Fibroblast of villous mesenchyme (primary cell): ENCODE measurements at places on chromosomes 1 and 21.

- DNase-seq, result no peak
Observed at GRCh38 chr1:50335036-50335435, 88.2 kb downstream of the DMRTA2 start.

DNA sequence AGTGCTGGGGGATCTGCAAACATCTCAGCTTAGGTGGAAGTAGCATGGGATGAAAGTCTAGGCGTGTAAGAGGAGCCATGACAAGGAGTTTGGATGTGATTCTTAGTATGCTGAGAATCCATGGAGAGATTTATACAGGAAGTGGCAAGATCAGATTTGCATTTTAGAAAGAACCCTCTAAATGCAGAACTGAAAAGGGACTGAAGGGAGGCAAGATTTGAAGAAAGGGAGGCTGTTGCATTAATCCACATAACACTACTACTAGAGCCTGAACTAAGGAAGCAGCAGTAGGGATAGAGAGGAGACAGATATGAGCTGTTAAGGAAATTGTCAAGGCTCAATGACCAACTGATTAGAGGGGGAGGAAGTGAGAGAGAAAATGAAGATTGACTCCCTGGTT is 9.8 kb downstream of the C1orf74 start:
- no peak for DNase-seq

- DNase-seq, result no peak
Observed at GRCh38 chr1:111961773-111962565, 27.5 kb downstream of the KCND3 start.

GRCh38 chr1:246333855-246334254 is 173.2 kb downstream of the SMYD3 start:
- DNase-seq, result no peak

DNA sequence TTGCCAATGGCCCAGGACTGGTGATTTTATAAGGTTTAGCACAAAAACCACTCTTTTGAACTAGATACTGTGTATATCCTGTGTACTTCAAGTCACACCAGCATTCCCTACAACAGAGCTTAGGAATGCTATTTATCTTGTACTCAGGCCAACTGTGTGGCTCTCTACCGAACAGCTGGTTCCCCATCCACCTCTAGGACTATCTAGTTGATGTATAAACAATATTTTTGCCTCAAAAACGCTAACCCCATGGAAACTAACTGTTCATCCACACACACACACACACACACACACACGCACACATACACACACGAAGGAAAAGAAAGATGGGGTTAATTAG is 28.7 kb upstream of the SLC45A3 start:
- DNase-seq, result peak; percentile 58

- no peak for DNase-seq
Observed at GRCh38 chr1:167629681-167630567, at the start of gene RCSD1. RCSD1 (plus strand) TSS chr1:167630232; CDS start chr1:167630424, 192 bp downstream.
